ENCODE measurements at places on chromosomes 5 and 9. TPM values are rescaled to one million over a fixed set of nuclear protein-coding genes. Genes with fewer than 3 reads are reported as not detected.

OTP gene
- not detected for total RNA-seq

IL7R gene
- 144 TPM for total RNA-seq

TXNDC8 gene
- not detected for total RNA-seq

DNA sequence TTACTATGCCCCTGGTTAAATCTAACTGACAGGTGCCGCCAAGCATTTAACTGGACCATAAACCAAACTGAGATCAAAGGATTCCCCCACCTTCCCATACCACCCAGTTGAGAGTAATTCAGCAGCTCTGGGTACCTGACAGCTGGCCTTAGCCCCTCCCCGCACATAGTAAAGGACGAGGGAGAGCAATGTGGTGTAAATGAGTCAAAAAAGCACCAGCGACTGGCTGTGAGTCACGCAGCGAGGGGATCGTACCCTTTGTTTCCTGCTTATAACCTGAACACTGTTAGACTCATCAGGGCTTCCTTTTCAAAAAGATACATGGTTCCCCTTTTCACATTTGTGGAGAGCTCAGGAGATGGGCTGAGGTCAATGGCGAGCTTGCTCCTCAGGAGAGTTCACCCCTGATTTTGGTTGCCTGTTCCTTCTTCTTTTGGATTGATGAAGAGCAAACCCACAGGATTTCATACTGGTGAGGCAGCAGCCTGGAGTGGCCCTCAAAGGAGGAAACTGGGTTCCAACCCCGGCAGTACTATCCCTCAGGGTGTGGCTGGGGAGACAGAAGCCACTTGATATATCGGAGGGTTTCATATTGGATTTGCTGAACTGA, 71.5 kb downstream of the ANKRD33B start:
- no peaks in the 10 kb centered on the region for H3K4me1 ChIP-seq
- no peaks in the 10 kb centered on the region for H3K36me3 ChIP-seq
- DNase-seq, result no peak
- no peak overlapping the region for H3K27ac ChIP-seq

DNA sequence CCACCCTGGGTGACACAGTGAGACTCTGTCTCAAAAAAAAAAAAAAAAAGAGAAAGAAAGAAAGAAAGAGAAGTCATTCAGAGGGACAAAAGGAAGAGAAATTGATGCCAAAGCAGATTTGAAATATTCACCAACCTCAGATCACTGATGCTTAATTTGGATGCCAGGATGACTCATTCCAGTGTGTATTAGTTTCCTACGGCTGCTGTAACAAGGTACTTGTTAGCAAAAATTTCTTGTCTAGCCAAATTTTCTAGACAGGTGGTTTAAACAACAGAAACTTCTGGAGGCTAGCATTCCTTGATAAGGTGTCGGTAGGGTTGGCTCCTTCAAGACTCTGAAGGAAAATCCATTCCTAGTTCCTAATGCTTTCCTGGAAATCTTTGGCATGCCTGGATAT, 42.1 kb downstream of the POU4F3 start:
- H3K27ac ChIP-seq, result no peak overlapping the region
- DNase-seq, result no peak
- peaks cover 33% of the 10 kb centered on the region for H3K27me3 ChIP-seq
- H3K36me3 ChIP-seq, result no peaks in the 10 kb centered on the region
- H3K4me1 ChIP-seq, result no peaks in the 10 kb centered on the region

- no peak for DNase-seq
- H3K27me3 ChIP-seq, result no peaks in the 10 kb centered on the region
- H3K4me1 ChIP-seq, result no peaks in the 10 kb centered on the region
- peaks cover 61% of the 10 kb centered on the region for H3K36me3 ChIP-seq
- H3K4me3 ChIP-seq, result no peak overlapping the region
These were observed 93.0 kb upstream of the NIPAL4 start for GRCh38 chr5:157366741-157367674.

- no peak overlapping the region for H3K27ac ChIP-seq
- no peaks in the 10 kb centered on the region for H3K27me3 ChIP-seq
- H3K4me3 ChIP-seq, result no peak overlapping the region
- DNase-seq, result no peak
- H3K4me1 ChIP-seq, result no peaks in the 10 kb centered on the region
- H3K36me3 ChIP-seq, result no peaks in the 10 kb centered on the region
These were observed 78.4 kb downstream of the PLPP1 start for GRCh38 chr5:55456216-55456895.

- H3K4me1 ChIP-seq, result no peaks in the 10 kb centered on the region
- no peaks in the 10 kb centered on the region for H3K36me3 ChIP-seq
- H3K4me3 ChIP-seq, result no peak overlapping the region
- H3K27ac ChIP-seq, result no peak overlapping the region
These were observed 47.9 kb downstream of the RAI14 start for GRCh38 chr5:34703767-34704713.

GRCh38 chr9:107049046-107049802, 186.3 kb downstream of the ZNF462 start:
- no peaks in the 10 kb centered on the region for H3K27me3 ChIP-seq
- no peak overlapping the region for H3K4me3 ChIP-seq
- H3K36me3 ChIP-seq, result no peaks in the 10 kb centered on the region

DNA sequence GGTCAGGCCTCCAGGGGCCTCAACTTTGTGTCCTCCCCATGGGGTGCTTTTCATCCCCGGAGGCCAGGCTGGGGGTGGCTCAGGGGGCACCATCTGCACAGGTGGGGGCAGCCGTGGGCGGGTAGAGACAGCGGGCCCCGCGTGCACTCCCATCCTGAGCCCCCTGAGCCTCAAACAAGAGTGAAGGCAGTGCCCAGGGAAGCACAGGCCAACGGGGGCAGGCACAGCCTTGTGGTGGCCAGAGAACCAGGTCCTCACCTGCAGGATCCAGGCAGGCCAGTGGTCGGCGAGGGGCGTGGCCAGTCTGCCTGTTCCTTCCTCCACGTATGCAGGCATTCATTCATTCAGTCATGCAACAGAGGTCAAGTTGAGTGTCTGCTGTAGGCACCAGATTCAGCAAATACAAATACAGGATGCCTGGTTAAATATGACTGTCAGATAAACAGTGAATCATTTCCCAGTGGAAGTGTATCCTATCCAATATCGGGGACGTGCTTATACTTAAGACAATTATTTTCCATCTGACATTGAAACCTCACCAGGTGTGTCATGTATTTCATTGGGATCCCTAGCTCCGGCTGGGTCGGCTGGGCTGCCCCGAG, 22.3 kb downstream of the KCNT1 start:
- no peak overlapping the region for H3K4me3 ChIP-seq
- no peak for DNase-seq
- no peaks in the 10 kb centered on the region for H3K36me3 ChIP-seq
- no peaks in the 10 kb centered on the region for H3K27me3 ChIP-seq
- H3K27ac ChIP-seq, result no peak overlapping the region

GRCh38 chr5:77563475-77563874, 71.4 kb upstream of the WDR41 start:
- H3K4me3 ChIP-seq, result no peak overlapping the region
- H3K27ac ChIP-seq, result no peak overlapping the region
- DNase-seq, result no peak
- no peaks in the 10 kb centered on the region for H3K27me3 ChIP-seq
- no peaks in the 10 kb centered on the region for H3K4me1 ChIP-seq
- no peaks in the 10 kb centered on the region for H3K36me3 ChIP-seq

All from left lung (tissue), 14 donors.